AG04450 (cell line): ENCODE measurements at places on chromosomes 3 and 15. TPM values are rescaled to one million over a fixed set of nuclear protein-coding genes. Genes with fewer than 3 reads are reported as not detected.
A peak's percentile ranks its signal among the peaks of the same experiment; 100 is the strongest.

DNA sequence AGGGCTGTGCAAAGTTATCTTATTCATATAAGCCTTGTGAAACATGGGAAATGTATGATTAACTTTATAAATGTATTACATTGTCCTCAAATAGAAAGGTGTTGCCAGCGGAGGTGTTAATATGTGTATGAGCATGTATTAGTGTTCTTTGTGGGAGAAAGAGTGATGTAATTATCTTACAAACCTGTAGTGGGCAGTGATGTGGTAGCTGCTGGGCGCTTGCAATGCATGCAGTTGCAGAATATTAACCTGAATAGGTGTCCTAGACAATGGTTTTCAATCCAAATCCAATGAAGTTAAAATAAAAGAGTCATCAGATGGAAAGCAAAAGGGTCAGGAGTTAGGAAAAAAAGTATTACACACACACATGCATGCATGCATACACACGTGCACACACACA lies 881.3 kb upstream of the CADM2 start:
- DNase-seq, result no peak

Gene CCDC39
- polyA plus RNA-seq, result not detected in 2 replicates

DNA sequence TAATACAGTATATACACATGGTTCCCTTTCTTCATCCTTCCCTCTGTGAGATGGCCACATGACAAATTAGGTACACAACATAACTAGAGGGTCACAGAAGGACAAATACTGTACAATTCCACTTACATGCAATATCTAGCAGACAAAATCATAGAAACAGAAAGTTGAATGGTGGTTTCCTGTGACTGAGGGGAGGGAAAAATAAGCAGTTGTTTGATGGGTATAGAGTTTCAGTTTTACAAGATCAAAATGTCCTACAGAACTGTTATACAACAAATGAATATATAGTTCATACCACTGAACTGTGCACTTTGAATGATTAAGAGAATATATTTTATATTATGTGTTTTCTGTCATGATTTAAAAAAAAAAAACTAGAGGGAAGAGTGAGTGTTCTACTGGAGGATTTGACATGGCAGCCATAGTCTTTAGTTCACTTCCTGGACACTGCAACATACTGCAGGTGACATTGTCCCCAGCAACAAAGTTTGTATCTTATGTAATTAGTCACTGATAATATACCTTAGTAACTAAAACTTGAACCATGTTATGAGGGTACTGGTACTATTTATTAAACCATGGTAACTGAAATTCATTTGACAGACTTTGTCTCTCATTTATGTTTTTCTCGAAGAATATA lies 37.2 kb downstream of the CCDC54 start:
- DNase-seq, result no peak

Gene GOLGA8M
- 0.22 TPM in 1 of 2 replicates, not detected in the other for polyA plus RNA-seq

- DNase-seq, result no peak
These were observed 5.6 kb downstream of the CLSTN2 start for GRCh38 chr3:139940622-139941021.

DNA sequence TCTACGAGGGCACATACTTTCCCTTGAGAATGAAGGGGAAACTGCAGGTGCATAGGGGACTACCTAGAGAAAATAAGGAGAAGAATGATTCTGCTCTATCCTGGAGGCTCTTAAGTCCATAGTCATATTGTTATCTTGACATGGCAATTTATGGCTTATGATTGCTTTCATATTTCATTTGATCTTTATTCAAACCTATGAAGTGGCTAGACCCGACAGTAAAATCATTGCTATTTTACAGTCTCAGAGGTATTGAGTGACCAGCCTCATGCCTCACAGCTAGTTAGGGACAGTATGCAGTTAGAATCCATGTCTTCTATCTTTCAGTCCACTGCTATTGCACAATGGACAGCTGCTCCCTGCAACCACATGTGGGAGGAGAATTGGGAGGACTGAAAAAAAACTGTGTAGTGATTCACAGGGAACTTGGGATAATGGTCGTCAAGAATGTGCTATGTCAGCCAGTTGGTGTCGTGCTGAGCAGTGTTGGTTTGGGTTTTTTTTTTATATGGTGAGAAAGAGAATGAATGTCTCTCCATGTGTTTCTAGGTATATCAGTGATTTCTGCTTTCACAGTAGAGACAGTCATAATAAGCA lies 63.2 kb upstream of the SPPL2A start:
- DNase-seq, result peak; percentile 21

DNA sequence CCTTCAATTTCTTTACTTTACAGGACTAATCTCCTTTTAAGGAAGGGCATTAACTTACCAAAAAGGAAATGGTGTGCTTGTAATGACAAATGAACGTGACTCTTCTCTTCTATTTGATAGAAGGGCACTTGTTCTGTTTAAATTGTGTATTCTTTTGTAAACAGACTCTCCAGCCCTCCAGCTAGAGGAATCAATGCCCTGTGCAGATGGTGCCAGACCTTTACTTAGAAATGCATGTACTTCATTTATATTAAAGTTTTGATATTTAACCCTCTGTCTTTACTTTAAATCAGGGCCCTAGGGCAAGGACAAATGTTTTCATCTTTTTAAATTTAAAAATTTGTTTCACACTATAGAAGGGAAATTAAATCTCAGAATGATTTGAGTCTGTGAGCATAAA lies 355.1 kb downstream of the GBE1 start:
- DNase-seq, result no peak

DNA sequence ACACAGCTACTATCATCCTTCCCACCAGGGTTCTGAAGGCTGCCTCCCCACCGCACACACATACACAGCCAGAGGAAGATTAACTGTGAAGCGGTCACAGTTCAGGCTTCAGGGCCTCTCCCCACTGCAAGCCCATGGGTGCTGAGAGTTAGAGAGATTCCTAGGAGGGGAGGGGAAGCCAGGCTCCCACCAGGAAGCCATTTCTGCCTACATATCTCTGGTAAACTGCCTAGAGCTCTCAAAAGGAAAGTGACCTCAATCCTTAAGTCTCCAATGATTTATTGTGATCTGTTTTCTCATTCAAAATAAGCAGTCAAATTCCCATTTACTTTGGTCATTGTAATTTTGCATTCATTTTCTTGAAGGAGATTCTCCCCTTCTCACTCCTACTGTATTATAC lies 141.0 kb upstream of the BNIP2 start:
- no peak for DNase-seq

Gene ADAMTS9
- 0.76 and 1.1 TPM in 2 replicates for polyA plus RNA-seq

- DNase-seq, result no peak
These were observed 266.1 kb upstream of the C2CD4B start for GRCh38 chr15:62431008-62431797.

Gene DPPA4
- not detected in 2 replicates for polyA plus RNA-seq

Gene TOP2B
- 76.9 and 95.9 TPM in 2 replicates for polyA plus RNA-seq

DNA sequence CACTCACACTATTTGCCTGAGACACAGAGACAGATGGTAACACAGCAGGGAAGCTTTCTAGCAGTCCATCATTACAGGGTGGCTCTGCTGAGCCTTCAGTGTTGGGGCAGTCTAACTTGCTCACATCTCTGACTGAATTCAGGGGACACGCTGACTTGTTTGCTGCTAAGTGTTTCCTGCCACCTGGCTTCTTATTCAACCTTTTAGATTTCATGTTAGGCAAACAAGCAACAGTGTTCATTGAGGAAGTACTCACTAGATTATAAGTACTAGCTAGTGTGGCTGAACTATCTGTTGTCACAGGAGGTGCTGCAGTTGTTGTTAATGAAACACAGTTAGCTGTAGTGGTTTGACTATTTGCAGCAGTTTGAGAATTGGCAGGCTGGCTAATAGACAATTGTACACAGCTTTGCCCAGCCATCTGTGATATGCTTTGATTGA lies 37.3 kb downstream of the USF3 start:
- no peak for DNase-seq

GRCh38 chr15:85583442-85583841 lies 203.0 kb downstream of the AKAP13 start:
- no peak for DNase-seq

GRCh38 chr3:122548076-122548475 lies 16.0 kb downstream of the PARP9 start:
- DNase-seq, result no peak

- no peak for DNase-seq
These were observed 246.6 kb downstream of the KCNH8 start for GRCh38 chr3:19394946-19395345.

Gene MESP2
- 0.20 and 0.22 TPM in 2 replicates for polyA plus RNA-seq

Gene CCR5
- polyA plus RNA-seq, result not detected in 2 replicates

- no peak for DNase-seq
These were observed 287.1 kb downstream of the ROBO1 start for GRCh38 chr3:79480746-79481145.

DNA sequence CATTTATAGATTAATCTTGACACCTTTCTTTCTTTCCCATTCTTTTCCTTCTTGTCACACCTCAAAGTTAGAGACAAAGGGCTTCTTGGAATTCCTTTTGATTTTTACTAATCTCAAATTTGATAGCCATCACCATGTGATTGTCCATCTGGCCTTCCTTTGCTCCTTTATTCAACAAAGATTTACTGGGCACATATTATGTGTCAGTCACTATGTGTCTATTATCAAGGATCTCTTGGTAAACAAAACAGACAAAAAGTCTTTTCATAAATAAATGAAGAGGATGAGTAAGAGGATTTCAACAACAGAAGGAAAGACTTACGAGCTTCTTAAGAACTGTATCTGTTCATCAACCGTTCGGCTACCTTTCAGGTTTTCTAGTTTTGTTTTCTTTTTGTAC lies 56.5 kb downstream of the SAMMSON start:
- DNase-seq, result no peak
